ENCODE measurements at places on chromosomes 6 and 20. TPM values are rescaled to one million over a fixed set of nuclear protein-coding genes. Genes with fewer than 3 reads are reported as not detected.

Gene PPP1R3D
- 0.92 TPM for polyA plus RNA-seq

- no peak for DNase-seq
- peak overlapping the region; percentile 78 for H3K4me3 ChIP-seq
- H3K4me1 ChIP-seq = peaks cover 26% of the 10 kb centered on the region
- H3K36me3 ChIP-seq = peaks cover 32% of the 10 kb centered on the region
Observed at GRCh38 chr6:111566222-111566734, 39.4 kb downstream of the TRAF3IP2 start.

GRCh38 chr6:167469672-167470071, 144.8 kb downstream of the TTLL2 start:
- H3K27me3 ChIP-seq = no peaks in the 10 kb centered on the region
- H3K27ac ChIP-seq = no peak overlapping the region
- H3K4me3 ChIP-seq = no peak overlapping the region

Gene EPM2A
- 5.7 TPM for polyA plus RNA-seq

Gene SIRPB1
- polyA plus RNA-seq = 1.7 TPM

DNA sequence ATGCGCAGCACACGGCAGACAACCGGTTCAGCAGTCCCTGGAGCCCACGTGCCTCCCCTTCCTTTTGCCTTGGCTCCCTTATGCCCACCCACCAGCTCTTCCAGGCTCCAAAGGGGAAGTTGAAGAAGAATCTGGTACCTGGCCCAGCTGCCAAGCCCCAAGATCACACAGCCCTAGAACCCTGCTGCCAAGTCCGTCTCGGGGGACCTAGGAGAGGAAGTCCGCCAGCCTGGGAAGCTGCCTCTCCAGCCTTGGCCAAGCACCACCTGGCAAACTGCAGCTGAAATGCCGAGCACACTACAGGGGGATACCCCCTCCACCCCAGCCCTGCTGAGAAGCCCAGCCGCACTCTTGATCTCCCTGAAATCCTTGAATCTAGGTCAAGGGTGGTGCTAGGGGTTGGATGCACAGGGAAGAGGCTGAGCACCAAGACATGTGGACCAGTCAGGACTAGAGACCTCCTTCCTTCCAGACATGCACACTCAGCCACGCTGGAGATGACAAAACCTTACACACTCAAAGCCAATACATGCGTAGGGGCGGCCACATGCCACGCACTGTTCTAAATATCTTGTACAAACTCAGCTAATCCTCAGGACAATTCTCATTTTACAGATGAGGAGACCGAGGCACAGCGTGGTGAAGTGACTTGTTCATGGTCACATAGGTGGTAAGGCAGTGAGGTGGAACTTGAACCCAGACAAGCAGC, 124.1 kb downstream of the PREX1 start:
- H3K27ac ChIP-seq = peak overlapping the region; percentile 49
- H3K36me3 ChIP-seq = peaks cover 57% of the 10 kb centered on the region
- H3K4me3 ChIP-seq = peak overlapping the region; percentile 12
- H3K4me1 ChIP-seq = peaks cover 97% of the 10 kb centered on the region
- peaks cover 9% of the 10 kb centered on the region for H3K27me3 ChIP-seq

- no peak overlapping the region for H3K4me3 ChIP-seq
- no peaks in the 10 kb centered on the region for H3K36me3 ChIP-seq
- H3K27ac ChIP-seq = no peak overlapping the region
- peaks cover 3% of the 10 kb centered on the region for H3K27me3 ChIP-seq
Observed at GRCh38 chr6:157706883-157707282, 116.2 kb upstream of the SNX9 start.

DNA sequence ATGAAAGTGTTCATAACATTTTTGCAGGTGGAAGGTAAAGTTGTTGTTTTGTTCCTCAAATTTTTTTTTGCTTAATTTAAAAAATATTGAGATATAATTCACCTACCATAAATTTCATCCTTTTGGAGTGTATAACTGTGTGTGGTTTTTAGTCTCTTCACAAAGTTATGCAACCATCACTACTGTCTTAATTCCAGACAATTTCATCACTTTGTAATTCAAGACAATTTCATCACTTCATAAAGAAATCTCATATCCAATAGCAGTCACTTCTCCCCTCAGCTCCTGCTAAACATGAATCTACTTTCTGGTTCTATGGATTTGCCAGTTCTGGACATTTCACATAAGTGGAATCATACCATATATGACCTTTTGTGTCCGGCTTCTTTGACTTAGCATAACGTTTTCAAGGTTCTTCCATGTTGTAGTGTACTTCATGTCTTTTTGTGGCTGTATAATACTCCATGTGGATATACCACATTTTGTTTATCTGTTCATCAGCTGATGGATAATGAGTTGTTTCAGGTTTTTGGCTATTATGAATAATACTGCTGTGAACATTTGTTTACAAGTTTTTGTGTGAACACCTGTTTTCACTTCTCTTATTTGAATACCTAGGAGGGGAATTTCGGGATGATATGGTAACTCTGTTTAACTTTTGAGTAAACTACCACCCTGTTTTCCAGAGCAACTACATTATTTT, 18.8 kb downstream of the ZFAND3 start:
- no peaks in the 10 kb centered on the region for H3K27me3 ChIP-seq
- no peak for DNase-seq
- H3K27ac ChIP-seq = peak overlapping the region; percentile 37
- no peak overlapping the region for H3K4me3 ChIP-seq

GRCh38 chr20:33299111-33299603, 16.1 kb downstream of the BPIFB1 start:
- H3K4me1 ChIP-seq = no peaks in the 10 kb centered on the region
- no peak overlapping the region for H3K4me3 ChIP-seq
- H3K27me3 ChIP-seq = peaks cover 3% of the 10 kb centered on the region
- H3K36me3 ChIP-seq = no peaks in the 10 kb centered on the region
- peak; percentile 55 for DNase-seq

Gene UNC5CL
- polyA plus RNA-seq = not detected

Gene MYH7B
- polyA plus RNA-seq = not detected

DNA sequence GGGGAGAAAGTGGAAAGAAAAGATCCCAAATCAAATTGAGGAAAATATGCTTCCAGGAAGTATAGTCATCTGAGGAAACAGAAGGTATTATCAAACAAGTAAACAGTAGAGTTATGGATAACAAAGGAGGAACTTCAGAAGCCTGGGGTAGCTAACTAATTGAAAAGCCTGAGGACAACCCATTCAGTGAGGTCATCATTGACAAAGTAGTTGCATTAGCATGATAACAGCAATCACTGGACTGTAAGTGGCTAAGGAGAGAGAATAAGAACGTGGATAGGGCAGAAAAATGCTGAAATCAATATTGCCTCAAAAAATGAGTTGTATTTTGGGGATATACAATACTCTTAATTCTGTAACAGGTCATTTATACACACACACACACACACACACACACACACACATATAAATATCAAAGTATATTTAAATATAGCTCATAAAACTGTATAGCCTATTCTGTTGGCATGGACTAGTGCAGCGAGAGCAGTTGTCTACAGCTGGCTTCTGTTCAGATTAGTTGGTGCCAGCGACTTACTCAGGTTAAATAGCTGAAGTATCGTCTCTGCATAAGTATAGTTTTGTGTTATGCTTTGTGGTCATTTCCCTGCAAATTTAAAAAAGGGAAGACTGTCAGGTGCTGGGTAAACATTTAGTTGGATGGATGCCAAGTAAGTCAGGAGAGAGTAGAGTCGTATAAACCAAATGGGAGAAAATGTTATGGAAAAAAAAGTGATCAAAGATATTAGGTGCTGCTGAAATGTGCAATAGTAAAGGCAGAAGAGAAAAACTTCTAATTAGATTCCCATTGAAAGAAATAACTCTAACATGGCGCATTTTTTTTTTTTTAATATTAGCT, 33.8 kb upstream of the CTAGE9 start:
- no peak overlapping the region for H3K4me3 ChIP-seq
- no peak for DNase-seq
- H3K27me3 ChIP-seq = peaks cover 4% of the 10 kb centered on the region
- H3K27ac ChIP-seq = no peak overlapping the region

DNA sequence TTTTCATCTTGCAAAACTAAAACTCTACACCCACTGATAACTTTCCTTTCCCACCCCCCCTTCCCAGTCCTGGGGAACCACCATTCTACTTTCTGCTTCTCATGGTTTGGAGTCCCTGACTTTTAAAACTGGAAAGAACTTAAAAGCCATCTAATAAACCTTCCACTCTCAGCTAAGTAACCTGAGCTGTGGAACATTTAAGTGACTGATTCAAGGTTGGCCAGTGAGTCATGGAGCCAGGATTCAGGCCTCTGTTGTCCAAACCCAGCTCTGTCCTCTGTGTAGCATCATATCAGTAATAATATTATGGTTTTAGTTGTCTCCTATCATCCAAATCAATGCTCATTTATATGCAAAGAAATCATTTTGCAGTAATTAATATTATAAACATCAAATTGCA, 176.0 kb upstream of the NT5E start:
- H3K27ac ChIP-seq = no peak overlapping the region
- no peaks in the 10 kb centered on the region for H3K36me3 ChIP-seq
- H3K4me1 ChIP-seq = no peaks in the 10 kb centered on the region
- no peak overlapping the region for H3K4me3 ChIP-seq
- no peak for DNase-seq

DNA sequence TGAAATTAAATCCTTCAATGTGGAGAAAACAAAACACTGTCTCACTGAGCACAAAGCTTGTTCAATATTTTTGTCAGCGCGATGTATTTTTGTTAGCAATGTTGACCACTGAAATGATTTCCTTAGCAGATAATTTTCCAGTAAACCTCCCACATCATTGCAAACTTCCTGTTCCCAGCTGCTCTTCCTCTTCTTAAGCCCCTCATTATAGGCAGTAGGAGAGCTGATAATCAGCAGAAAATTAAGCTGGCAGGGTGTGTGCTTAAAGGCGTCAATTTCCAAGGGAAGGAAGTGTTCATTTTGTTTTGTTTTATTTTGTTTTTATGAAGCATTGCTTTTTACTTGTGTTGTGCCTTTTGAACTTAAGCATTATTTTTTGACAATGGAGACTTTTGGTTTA, 29.1 kb upstream of the TMEM14A start:
- H3K27ac ChIP-seq = no peak overlapping the region
- H3K27me3 ChIP-seq = peaks cover 4% of the 10 kb centered on the region
- no peak for DNase-seq
- no peaks in the 10 kb centered on the region for H3K36me3 ChIP-seq
- peaks cover 7% of the 10 kb centered on the region for H3K4me1 ChIP-seq

DNA sequence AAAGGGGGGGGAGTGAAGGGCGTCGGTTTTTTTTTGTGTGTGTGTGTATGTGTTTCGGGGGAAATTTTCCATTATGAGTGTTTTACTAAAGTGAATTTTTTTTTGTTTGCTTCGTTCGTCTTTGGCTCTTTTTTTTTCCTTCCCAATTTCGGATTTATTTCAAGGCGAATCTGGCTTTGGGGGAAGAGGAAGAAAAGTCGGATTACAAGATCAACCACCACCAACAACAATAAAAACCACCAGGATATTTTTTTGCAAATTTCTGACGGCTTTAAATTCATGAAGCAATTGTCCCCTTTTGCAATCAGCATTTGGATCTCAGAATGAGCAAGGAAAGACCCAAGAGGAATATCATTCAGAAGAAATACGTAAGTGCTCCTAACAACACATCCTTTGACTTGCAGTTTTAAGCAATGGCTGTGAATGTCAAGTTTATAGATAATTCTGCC, 372 bp downstream of the JARID2 start:
- H3K4me1 ChIP-seq = peaks cover 52% of the 10 kb centered on the region
- H3K27ac ChIP-seq = peak overlapping the region; percentile 98
- peaks cover 37% of the 10 kb centered on the region for H3K27me3 ChIP-seq

DNA sequence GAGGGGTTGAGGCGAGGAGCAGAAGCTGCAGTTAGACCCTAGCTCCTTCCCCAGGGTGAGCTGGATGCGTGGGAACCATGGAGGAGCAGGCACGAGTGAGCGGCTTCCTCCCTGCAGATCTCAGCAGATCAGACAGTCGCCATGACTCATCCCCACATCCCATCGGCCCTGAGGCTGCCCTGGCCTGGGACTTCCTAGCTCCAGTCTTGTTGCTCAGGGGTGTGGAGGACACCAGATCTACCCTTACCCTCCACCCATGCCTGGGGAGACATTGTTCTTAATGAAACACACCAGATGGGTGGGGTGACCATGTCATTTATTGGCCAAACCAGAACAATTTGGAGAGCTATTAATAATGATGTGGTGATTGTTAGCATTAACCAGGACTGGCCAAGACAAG, 36.3 kb upstream of the TGM2 start:
- no peaks in the 10 kb centered on the region for H3K36me3 ChIP-seq
- H3K4me1 ChIP-seq = no peaks in the 10 kb centered on the region
- no peak overlapping the region for H3K4me3 ChIP-seq
- no peaks in the 10 kb centered on the region for H3K27me3 ChIP-seq
- DNase-seq = no peak

GRCh38 chr6:108559097-108559883, 1.4 kb upstream of the FOXO3 start:
- H3K4me3 ChIP-seq = peak overlapping the region; percentile 98
- peak overlapping the region; percentile 99 for H3K27ac ChIP-seq
- peaks cover 13% of the 10 kb centered on the region for H3K27me3 ChIP-seq
- H3K4me1 ChIP-seq = peaks cover 32% of the 10 kb centered on the region

- DNase-seq = no peak
- H3K27ac ChIP-seq = no peak overlapping the region
- peaks cover 1% of the 10 kb centered on the region for H3K27me3 ChIP-seq
- H3K4me1 ChIP-seq = no peaks in the 10 kb centered on the region
- no peak overlapping the region for H3K4me3 ChIP-seq
- no peaks in the 10 kb centered on the region for H3K36me3 ChIP-seq
Observed at GRCh38 chr6:52074155-52074554, 13.3 kb downstream of the PKHD1 start.

GRCh38 chr20:47004179-47004578, 109.5 kb downstream of the EYA2 start:
- peaks cover 5% of the 10 kb centered on the region for H3K27me3 ChIP-seq
- no peak overlapping the region for H3K27ac ChIP-seq
- H3K4me1 ChIP-seq = no peaks in the 10 kb centered on the region
- no peak for DNase-seq
- H3K4me3 ChIP-seq = no peak overlapping the region
- no peaks in the 10 kb centered on the region for H3K36me3 ChIP-seq

Gene SLC17A1
- not detected for polyA plus RNA-seq

DNA sequence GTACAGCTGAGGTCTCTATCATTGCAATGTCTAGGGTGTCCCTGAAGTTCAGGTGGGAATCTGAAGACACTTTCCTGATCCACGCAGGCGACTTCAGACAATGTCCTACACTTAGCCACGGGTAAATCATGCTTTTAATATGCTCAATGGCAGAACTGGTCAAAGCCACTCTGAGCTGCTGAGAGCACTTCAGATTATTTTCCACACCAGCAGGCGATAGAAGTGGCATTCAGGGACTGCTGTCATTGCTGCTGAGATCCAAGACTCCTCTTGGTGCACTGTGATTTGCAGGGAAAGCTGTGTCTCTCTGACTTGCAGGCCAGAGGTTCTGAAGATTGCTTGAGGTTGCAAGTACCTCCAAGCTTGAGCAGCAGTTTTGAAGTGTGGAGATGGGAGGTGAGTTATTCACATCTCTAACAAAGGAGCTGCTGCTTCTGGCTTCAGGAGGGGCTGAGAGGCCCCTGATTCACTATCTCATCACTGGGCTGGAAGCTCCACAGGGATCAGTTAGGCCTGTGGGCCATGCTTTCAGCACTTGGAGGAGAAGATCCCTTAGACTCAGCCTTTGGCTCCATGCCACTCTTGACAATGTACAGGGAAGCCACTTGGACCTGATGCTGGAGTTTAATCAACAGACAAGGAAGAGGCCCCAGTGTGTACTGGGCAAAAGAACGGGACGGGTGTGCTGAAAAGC, 2.9 kb upstream of the SSTR4 start:
- H3K4me1 ChIP-seq = no peaks in the 10 kb centered on the region
- no peak overlapping the region for H3K4me3 ChIP-seq
- H3K27ac ChIP-seq = no peak overlapping the region
- no peaks in the 10 kb centered on the region for H3K36me3 ChIP-seq
- no peak for DNase-seq
- peaks cover 8% of the 10 kb centered on the region for H3K27me3 ChIP-seq

Data from immature natural killer cell (primary cell).